ENCODE measurements at places on chromosomes 11 and 22.

DNA sequence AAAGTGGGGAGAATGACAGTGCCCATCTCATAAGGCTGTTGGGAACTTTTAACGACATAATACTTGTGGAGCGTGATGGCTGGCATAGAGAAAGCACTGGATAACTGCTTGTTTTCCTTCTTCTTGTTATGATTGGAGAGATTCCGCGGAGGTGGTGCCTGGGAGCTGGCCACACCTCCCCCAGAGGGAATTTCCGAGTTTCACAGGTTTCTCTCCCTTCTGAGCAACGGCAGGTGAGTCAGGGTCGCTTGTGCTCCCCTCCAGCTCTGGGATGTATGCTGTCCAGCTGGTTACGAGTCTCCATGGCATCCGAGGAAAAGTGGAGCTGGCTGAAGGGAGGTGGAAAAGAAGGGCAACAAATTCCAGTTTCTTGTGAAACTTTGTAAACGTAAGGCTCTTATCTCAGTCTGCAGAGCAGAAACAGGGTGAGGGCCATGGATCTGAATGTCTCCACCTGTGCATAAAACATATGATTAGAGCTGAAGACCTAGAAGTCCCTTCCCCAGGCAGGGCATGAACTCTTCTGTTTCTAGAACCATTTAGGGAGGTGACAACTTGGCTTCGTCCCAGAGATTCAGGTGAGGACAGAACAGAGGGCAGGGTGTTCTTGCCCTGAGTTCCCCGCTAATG is 10.0 kb upstream of the PLET1 start:
- no peak for DNase-seq

GRCh38 chr22:40056154-40056553 is 61.4 kb downstream of the FAM83F start:
- no peak for DNase-seq

- no peak for DNase-seq
Observed at GRCh38 chr22:48047722-48048500, 1285.5 kb downstream of the TBC1D22A start.

DNA sequence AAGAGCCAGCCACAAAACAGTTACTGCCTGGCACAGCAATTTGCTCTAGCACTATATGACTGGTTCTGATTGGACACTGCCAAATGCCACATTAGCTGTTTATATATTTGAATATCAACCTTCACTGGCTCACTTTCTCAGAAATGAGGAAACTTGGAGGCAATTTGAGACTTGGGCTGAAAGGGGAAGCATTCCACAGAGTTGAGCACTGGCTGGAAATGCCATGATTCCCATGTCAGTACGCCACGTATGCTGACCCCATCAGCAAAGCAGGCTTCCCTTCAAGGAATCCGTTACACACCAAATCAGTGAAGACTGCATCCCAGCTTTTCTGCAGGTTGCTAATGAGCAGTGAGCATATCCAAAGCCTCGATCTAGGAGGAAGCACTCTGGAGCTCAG is 34.7 kb downstream of the GALNT18 start:
- DNase-seq: no peak

DNA sequence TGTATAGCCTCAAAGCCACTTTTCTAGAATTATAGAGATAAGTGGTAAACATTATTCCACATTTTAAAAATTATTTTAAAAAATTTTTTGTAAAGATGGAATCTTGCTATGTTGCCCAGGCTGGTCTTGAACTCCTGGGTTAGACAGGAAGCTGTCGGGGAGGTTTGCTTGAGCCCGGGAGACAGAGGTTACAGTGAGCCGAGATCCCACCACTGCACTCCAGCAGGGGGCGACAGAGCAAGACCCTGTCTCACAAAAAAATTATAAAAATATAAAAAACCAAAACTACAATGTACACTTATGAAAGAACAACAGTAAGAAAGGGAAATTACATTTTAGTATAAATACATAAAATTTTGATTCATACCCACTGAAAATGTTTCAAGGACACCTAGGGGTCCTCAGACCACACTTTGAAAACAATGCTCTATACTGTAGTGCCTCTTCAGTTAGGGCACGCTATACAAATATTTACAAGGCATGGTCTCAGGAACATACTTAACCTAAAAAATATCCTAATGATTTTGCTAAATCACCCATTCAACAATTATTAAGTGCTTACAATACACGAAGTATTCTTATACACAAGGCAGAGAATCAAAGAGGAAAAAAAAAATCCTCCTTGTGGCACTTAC is 111.2 kb downstream of the MRTFA start:
- DNase-seq: no peak

DNA sequence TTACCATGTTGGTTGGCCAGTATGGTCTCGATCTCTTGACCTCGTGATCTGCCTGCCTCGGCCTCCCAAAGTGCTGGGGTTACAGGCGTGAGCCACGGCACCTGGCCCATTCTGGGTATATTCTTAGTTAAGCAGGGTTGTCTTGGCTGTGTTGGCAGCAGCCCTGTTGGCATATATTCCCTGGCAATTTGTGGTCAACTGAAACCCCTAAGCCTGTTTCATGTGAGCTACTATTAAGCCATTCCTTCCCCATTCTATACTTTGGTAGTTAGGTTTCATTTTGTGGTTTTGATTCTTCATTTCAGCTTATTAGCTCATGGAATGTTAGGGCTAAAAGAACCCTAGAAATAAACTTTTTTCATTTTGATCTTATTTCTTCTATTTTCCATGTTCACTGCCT is 22.2 kb upstream of the IL18BP start:
- DNase-seq: no peak

DNA sequence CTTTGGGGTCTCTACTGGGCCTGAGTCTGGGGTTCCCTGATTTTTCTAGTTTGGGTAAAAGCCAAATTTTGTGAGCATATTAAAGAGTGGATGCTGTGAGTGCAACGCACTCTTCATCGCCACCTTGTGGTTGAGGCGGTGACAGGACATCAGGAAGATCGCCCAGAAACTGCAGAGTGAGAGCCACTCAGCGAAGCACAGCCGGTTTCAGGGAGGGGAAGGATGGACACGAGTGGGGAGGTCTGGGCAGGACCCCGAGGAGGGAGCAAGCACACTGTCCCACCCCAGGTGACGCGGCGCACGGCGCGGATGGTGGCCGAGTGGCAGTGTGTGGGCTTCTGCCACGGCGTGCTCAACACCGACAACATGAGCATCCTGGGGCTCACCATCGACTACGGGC is 9.1 kb downstream of the SELENOO start:
- no peak for DNase-seq

- no peak for DNase-seq
Observed at GRCh38 chr11:20274031-20274430, 89.5 kb upstream of the HTATIP2 start.

GRCh38 chr11:17498475-17498874 is 21.8 kb upstream of the ABCC8 start:
- no peak for DNase-seq

GRCh38 chr11:14583252-14584034 is 60.2 kb upstream of the PDE3B start:
- no peak for DNase-seq

DNA sequence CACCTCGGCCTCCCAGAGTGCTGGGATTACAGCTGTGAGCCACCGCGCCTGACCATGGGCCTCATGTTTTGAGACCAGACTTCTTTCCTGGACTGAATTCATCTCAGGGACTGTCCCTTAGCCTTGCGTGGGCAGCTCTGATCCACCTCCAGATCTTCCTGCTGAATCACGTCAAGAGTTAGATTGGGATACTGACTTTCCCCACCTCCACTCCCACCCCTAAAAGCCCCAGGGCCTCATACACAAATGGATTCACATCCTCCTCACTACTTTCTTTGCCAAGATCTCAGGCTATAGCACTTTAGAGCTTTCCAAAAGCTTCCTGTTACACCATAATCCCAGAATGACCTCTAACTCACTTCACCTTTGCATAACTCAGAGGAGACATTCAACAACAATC is 12.1 kb downstream of the CCDC87 start:
- DNase-seq: no peak

DNA sequence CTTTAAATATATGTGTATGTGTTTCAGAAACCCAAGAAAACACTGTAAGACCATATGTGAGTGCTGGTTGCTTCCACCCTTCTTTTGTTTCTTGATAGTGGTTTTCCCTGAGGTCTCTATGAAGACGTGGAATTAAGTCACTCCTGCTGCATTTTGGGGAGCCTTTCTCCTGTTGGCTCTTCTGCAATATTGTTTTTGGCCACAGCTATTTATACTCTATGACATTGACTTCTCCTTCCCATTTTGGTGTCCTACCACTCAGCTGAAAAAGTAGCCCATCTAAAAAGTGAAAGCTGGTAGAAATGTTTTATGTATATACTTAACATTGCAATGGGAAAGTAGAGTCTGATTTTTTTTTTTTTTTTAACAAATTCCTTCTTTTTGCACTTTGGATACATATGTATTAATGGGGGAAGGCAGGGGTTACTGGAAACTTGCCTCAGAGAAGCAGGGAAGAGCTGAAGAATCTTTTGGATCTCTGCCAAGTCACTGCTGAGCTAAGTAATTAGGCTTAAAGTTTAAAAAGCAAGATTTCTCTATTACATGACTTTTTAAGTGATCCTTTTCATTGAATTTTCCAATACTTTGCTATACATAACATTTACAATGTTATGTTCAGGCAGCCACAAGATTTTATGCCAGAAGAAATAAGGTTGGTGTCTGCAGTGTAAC is 1.8 kb downstream of the TTC17 start:
- DNase-seq: no peak

DNA sequence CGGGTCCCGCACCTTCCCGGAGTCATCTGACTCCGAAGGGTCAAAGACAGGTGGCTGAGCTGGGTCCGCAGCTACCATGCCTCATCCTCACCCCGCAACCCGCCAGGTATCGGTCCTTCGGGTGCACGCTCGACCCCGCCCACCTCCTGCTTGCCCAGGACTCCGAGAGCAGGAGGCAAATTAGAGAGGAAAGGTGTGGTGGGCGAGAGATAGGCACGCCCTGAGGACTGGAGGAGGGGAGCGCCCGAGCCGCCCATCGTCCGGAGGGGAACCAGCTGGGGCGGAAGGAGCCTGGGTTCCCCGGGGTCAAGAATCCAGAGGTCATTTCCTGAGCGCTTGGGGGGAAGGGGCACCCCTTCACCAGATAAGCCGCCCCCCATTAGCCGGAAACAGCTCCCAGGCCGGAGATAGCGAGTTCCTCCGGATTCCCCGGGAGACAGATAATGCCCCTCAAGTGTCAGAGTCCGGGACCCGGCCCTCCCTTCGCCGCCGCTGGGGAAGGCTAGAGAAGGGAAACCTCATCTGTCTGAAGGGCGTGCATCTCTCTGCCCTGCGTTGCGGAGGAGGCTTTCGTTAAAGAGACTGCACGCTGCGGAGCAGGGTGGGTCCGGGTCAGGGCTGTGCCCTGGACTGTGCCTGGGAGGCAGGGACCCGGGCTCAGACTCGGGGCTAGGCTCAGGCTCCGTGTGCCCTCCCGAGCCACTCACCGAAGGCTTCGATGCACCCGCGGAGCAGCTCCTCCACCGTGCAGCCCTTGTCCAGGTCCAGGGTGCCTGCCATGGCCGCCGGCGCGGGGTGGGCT is 1.7 kb downstream of the RASGRP2 start:
- no peak for DNase-seq

- no peak for DNase-seq
Observed at GRCh38 chr11:44047298-44047697, 483 bp upstream of the ACCSL start.

GRCh38 chr11:35178873-35179272 is 39.9 kb downstream of the CD44 start:
- no peak for DNase-seq

- no peak for DNase-seq
Observed at GRCh38 chr11:71349627-71350026, 97.2 kb upstream of the SHANK2 start.

- no peak for DNase-seq
Observed at GRCh38 chr11:95702526-95702925, 87.1 kb downstream of the FAM76B start.

DNA sequence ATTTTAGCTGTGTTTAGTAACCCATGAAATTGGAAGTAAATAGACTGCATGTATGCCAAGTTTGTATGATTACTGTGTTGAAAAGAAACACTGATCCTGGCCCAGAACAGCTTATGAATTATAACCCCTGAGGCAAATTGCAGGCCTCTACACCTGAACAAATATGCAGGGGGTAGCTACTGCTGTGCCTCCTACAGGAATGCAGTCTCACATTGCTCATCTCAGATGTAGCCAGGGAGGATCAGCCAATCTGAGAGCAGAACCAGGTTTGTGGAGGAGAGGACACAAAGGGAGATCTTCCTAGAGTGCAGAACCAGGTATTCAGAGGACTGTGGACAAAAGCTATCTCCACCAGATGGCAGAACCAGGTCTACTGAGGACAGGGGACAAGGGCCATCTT is 442.2 kb upstream of the DDI1 start:
- DNase-seq: no peak

GRCh38 chr22:42996646-42997365 is 18.1 kb downstream of the PACSIN2 start:
- DNase-seq: no peak

- no peak for DNase-seq
Observed at GRCh38 chr11:119362741-119363080, 16.2 kb upstream of the MFRP start.

DNA sequence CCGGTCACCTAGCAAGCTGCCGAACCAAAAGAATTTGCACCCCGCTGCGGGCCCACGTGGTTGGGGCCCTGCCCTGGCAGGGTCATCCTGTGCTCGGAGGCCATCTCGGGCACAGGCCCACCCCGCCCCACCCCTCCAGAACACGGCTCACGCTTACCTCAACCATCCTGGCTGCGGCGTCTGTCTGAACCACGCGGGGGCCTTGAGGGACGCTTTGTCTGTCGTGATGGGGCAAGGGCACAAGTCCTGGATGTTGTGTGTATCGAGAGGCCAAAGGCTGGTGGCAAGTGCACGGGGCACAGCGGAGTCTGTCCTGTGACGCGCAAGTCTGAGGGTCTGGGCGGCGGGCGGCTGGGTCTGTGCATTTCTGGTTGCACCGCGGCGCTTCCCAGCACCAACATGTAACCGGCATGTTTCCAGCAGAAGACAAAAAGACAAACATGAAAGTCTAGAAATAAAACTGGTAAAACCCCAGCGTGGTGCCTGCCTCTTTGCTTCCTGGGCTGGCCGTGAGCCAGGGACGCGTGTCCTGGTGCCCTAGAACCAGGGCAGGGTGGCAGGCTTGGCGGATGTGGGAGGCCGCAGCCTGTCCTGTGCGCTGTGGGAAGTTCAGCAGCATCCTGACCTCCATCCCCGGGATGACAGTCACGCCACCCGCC is 13.2 kb downstream of the CCND1 start:
- no peak for DNase-seq

GRCh38 chr11:47867823-47868222 is 19.7 kb upstream of the NUP160 start:
- DNase-seq: no peak
